ENCODE measurements at places on chromosomes 12 and 14. TPM values are rescaled to one million over a fixed set of nuclear protein-coding genes. Genes with fewer than 3 reads are reported as not detected.

TMEM117 gene
- 14.3 TPM for total RNA-seq

DNA sequence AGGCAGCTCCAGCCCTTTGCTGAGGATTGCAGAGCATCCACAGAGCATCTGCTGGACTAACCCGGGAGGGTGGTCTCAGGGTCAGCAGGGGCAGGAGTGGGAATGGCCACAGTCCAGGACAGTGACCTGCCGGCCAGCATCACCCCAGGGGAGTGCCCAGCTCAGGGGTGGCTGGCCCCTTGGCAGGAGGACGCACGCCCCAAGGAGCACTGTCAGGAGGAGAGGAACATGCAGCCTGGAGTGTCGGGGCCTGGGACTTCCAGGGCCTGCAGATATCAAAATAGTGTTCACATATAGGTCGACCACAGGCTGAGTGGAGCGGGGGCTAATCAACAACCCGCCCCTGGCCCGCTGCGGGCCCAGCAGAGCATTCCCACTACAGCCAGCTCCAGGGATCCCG is 33.2 kb upstream of the TEX22 start:
- ATAC-seq = no peak

PDZRN4 gene
- 0.24 TPM for total RNA-seq

TMEM229B gene
- total RNA-seq = 0.80 TPM

- ATAC-seq = peak; percentile 52
Observed at GRCh38 chr12:84922693-84923092, 10.1 kb upstream of the SLC6A15 start.

SLC2A14 gene
- total RNA-seq = not detected

GRCh38 chr12:57895389-57896114 is 45.8 kb upstream of the ATP23 start:
- no peak for ATAC-seq

GARIN6 gene
- total RNA-seq = not detected

DNA sequence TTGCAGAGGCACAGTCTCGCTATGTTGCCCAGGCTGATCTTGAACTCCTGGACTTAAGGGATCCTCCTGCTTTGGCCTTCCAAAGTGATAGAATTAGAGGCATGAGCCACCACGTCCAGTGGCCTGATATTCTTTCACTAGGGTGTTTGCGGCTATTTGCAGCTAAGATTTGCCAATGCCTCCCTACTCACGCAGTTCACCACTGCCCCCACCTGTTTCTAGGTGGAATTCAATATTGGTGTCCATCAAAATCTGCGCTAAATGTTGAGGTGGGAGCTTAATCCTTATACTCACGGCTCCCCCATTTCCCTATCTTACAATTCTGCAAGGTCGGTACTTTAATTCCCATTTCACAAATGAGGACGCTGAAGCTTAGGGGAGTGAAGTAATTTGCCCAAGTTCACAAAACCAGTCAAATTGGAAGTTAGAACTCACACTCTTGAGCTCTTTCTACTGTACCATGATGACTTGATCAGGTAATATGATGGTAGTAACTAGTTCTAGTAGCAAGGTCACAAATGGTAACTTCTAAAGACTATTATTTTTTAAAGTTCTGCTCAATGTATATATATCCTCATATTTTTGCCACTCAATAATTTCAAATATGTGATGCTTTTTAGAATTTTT is 22.1 kb upstream of the LRRC9 start:
- ATAC-seq = no peak

DNA sequence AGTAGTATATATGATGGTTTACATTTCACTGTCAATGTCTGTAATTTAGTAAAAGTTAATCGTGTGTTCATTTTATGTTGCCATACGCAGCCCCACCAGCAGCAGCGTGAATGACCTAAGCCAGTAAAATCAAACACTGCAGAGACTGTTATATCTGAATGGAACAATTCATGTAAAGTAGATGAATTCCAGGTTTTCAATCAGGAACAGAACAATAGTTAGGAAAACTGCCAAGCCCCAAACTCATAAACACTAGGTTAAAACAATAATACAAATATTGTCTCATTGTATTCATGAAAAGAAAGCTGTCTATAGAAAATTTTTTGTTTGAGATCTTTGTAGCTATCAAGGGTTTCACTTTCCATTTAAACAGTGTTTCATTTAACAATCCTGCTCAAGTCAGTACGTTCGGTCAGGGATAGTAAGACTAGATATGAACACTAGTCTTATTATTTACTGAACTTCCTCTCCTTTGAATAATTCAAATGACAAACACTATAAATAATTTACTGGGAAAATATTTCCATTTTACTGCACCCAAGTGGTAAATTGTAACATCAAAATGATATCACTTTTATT is 256.8 kb upstream of the FLRT2 start:
- no peak for ATAC-seq

DNA sequence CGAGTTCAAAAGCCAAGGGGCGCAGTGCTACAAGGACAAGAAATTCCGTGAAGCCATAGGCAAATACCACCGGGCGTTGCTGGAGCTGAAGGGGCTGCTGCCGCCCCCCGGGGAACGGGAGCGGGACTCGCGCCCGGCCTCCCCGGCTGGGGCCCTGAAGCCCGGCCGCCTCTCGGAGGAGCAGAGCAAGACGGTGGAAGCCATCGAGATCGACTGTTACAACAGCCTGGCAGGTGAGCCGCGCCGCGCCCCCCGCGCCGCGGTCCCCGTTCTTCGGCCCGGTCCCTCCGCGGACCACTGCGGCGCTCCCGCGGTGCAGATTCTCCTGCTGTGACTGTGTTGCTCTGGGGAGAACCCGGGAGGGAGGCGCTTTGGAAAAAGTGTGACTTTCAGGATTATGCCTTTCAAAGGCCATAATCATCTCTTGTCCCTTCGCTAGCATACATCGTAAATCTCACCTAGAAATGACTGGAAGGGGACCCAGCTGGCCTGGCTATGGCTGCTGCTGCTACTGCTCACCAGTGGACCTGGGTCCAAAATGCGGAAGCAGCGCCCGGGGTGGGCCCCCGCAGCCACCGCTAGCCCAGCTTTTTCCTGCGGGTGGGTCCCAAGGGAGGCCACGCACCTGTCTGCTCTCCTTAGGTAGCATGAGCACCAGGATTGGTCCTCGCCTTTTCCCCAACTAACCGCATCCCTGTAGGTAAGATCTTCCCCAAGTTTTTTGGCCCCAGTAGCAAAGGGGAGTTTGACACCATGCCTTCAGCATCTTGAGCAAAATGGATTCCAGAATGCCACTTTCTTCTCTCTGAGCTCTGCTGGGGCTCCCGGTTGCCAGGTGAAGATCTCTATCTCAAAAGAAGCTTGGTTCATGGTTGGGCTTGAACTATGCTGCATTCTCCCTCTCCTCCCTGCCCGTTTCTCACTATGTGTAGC is 853 bp downstream of the TTC9 start:
- peak; percentile 19 for ATAC-seq

TSFM gene
- total RNA-seq = 22.6 TPM

DNA sequence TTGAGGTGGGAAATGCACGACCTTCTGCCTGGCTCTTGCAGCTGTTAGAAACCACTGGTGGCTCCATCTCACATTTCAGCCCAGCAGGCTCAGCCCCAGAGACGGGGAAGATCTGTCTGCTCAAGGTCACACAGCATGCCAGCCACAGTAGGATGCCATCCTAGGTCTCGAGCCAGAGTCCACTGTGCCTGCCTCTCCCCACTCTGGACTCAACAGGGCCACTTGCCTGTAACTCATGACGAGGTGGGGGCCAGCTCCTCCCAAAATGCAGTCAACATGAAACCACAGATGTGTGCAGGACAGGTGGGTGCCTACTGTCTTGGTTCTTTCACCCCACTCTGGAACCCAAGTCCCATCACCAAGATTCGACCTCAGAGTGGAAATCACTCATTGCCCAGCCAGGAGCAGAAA is 23.2 kb downstream of the BCL11B start:
- ATAC-seq = no peak

DNA sequence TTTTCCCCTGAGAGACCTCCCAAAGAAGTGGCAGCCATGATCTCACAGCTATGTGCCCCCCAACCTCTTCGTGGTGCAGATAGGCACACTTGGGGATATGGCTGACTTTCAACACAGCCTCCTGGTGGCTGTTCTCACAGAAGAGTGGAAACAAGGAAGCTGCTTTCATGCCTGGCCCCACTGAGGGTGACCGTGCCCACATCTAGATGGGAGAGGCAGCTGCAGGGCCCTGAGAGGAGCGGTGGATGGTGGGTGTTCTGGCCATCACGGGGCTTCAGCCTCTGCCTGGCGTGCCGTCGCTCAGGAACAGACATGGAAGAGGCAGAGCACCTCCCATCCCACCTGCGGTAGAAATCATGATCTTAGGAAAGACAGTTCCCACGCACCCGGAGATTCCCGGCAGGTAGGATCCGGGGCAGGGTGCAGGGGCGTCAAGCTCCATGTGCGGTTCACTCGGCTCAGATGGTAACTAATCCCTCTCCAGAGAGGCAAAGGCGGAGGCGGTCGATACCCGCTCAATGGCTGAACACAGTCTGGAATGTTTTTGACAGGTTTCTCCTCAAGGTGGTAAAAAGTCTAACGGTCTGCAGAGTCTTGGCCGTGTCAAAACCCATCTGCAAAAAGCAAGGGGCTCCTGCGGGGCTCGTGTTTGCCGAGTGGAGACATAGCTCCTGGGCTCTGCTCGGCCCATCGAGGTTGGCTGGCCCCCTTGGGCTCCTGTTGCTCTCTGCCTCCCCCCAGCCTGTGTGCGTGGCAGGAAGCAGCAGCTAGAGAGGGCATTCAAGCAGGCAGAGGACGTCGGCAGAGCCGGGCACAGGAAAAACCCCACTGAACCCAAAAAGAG is 225.2 kb upstream of the RTL1 start:
- no peak for ATAC-seq

GRCh38 chr12:90237841-90238240 is 529.2 kb upstream of the ATP2B1 start:
- ATAC-seq = no peak

DNA sequence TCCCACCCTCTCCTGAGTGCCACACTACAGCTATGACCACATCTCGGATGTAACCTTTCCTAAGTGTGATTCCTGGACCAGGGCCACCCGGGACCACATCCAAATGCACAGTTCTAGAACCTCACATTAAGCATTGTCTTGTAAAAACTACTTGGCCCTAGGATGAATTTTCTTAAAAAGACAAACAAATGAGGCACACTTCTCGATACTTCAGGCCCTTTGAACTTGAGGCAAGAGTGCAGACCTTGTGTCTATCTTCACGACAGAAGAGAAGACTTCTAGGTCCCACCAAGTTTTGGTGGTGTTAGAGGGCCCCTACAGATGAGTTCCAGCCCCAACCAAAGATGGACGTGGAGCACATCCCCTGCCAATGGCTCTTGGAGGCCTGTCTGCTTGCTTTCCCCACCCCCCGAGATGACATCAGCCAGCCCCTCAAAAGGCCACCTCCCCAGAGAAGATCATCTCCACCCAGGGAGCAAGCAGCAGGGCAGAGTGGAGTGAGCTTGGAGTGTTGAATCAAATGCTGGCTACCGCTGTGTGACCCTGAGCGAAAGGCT is 9.3 kb downstream of the ISCU start:
- no peak for ATAC-seq

DNA sequence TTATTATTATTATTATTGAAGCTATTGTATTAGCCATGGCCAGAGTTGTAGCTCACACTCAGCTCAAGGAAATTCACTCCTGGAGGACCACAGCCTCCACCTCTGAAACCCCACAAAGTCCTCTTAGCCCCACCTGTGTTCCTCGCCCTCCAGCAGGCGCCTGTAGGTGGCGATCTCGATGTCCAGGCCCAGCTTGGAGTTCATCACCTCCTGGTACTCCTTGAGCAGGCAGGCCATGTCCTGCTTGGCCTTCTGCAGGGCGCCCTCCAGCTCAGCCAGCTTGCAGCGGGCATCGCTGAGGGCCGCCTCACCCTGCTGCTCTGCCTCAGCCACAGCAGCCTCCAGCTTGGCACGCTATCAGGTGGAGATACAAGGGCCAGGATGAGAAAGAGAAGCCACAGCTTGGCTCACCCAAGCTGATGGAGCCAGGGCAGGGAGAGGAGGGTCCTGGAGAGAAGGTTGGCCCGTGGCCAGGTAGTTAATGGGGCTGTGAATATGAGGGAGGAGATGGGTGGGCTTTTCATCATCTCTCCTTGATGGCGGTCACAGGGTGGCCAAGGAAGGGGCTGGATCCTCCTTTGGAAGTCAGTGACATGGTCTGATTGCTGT is 5.1 kb downstream of the KRT85 start:
- ATAC-seq = no peak

- no peak for ATAC-seq
Observed at GRCh38 chr12:56308714-56309113, 7.1 kb downstream of the CNPY2 start.

DHRS4 gene
- 22.2 TPM for total RNA-seq

GRCh38 chr12:26010293-26010821 is 51.9 kb downstream of the RASSF8 start:
- ATAC-seq = no peak

EIF2B1 gene
- 42.7 TPM for total RNA-seq

GRCh38 chr14:105324080-105324778 is 9.7 kb downstream of the PACS2 start:
- no peak for ATAC-seq

TBX5 gene
- total RNA-seq = 0.48 TPM

NEMF gene
- total RNA-seq = 40.1 TPM

DNA sequence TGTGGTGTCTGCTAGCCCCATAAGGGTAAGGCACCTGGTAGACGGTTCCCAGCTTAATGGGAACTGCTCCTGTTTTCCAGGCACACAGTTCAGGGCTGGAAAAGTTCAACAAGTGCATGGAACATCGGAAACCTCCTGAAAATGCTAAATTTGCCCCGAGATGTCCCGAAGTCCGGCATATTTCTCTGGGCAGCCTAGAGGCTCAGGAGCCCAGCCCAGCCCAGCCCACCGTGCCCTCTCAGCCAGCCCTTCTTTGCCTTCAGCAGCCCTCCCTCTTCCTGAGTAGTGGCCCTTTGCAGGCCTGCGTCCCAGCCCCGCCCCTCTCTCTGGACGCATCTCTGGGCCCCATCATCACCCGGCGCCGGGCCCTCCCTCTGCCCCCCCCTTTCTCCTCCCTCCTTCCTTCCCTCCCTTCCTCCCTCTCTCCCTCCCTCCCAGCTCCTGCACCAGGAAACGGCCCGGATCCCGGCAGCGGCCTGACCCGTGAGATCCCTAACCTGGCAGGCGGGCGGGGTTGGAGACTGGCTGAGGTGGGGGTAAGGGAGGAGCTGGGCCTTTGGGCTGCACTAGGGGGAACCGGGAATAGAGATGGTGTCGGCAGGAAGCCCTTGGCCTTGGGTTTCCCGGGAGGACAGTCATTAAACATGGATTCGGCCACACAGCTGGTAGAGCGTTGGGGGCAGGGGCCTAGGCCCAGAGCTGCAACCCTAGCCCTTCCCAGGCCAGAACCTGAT is at the start of gene BCL2L2:
TSS of gene BCL2L2 (plus strand) at position 422 of the 734 bp plus-strand sequence. CDS start 935 bp downstream, outside the sequence.
- ATAC-seq = peak; percentile 72

DNA sequence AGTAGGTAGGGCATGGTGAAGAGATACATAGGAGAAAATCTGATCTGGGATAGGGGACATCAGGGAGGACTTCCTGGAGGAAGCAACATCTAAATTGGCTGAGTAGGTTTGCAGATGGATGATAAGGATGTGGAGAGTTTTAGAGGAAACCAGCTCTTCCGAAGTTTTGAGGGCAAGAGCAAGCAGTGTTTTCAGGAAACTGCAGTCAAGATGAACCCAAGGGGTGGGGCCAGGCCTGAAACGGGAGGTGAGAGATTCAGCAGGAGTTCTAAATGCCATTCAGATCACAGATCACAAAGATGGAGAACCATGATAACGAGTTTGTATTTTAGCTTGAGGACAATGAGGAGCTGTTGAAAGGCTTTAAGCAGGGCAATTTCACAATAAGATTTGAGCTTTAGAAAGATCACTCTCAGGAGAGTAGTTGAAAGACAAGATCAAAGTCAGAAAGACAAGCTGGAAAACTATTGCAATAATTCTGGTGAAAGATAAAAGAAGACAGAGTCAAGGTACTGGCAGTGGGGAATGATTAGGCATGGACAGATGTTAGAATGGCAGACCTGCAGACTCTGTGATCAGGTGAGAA is 70.1 kb upstream of the PLXNC1 start:
- no peak for ATAC-seq

Measured in esophagus mucosa (tissue), 1 donor.